ENCODE measurements at places on chromosomes 11 and 22.

DNA sequence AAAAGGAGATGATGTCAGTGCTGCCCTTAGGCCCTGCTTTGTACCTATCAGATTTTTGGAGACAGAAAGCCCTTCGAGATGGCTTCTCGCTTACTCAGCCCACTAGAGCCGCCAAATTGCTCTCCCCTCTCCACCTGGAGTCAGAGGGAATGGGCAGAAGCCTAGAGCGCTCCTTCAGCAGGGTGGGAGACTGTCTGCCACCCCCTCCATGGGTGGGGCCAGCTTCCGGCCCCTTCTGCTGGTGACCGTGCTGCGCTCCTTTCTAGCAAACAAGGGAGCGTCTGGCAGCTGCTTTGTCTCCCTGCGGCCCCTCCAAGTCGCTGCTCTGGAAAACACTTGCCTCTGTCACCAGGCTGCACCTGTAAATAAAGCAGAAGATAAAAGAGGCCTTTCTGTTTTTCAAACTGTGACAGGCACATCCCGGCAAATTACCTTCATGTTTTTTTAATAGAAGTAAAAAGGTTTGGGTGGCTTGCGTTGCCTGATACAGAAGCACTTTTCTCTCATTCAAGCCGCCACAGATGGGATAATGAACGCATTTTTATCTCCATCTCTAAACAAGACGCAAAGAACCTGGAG, 145.7 kb upstream of the NECTIN1 start:
- no peak for ATAC-seq

DNA sequence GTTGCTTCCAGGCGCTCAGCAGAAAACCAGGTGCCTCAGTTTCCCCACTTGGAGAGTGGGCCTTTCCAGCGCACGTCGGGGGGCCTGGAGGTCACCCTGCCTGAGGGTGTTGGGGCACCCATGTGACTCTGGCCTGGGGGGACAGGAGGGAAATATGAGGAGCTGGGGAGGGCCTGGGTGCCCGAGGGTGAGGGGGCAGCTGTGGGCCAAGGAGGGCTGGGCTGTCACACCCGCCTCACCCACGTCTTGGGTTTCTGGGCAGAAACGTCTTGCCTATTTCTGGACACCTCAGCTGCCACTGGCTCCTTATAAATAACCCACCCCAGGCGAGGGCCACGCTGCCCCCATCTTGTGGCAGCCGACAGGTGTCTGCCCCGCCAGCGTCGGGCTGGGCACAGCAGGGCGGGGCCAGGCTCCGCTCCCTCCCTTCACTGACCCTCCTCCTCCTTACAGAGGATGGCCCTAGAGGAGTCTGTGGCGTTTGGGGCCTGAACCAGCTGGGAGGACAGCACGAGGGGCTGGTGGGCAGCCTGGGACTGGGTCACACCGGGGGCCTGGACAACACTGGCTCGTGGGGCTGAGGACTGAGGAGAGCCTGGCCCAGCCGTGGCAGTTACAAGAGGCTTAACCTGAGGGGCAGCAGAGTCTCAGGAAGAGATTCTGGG, 1.5 kb downstream of the TNNT3 start:
- no peak for ATAC-seq

GRCh38 chr22:38348751-38349496, 31.7 kb upstream of the CSNK1E start:
- ATAC-seq, result no peak

DNA sequence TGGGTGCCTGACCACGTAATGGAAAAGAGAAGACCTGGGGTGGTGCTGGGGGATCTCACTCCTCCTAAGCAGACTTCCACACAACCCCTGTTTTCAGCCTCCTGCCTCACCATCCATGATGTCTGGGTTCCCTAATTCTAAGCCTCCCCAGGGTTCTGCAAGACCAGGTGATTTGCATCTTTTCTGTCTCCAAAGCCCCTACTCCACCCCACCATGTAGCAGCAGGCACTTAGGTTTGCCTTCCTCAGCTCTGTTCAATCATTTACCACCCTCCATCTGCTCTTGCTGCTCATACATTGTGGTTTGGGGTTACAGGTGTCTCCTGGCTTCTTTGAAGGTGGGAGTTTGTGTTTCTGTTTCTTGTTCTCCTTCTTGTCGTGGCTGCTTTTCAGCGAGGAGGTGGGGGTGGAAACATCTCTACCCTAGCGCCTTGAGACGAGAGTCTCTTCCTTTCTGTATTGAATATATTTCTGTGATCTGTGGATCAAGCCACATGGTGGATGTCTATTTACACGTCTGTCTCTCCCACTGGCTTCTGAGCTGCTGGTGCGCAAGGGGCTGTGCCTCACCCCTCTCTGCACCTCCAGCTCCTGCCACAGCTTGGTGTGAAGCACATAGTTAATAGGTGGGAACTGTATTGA, 6.6 kb upstream of the SSTR3 start:
- no peak for ATAC-seq

DNA sequence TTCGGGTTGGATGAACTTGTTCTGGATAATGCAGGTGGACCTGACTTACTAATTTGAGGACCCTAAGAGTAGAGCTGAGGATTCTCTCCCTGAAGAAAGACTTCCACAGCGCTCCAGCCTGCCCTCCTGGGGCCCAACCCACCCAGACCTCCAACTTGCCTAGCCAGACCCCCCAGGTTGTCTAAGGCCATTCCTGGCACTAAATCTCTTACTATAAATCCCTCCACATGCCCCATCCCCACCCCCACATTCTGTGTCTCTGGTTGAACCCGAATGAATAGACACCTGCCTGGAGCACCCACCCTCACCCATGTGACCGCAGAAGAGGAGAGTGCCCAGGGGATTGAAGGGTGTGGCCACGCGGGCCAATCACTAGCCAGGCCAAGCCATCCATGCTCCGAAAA, 1480.0 kb downstream of the TBC1D22A start:
- no peak for ATAC-seq

GRCh38 chr11:1013631-1013935, 22.9 kb downstream of the MUC6 start:
- ATAC-seq, result no peak

- no peak for ATAC-seq
Measured at GRCh38 chr11:122068837-122069236, 47.2 kb downstream of the BLID start.

DNA sequence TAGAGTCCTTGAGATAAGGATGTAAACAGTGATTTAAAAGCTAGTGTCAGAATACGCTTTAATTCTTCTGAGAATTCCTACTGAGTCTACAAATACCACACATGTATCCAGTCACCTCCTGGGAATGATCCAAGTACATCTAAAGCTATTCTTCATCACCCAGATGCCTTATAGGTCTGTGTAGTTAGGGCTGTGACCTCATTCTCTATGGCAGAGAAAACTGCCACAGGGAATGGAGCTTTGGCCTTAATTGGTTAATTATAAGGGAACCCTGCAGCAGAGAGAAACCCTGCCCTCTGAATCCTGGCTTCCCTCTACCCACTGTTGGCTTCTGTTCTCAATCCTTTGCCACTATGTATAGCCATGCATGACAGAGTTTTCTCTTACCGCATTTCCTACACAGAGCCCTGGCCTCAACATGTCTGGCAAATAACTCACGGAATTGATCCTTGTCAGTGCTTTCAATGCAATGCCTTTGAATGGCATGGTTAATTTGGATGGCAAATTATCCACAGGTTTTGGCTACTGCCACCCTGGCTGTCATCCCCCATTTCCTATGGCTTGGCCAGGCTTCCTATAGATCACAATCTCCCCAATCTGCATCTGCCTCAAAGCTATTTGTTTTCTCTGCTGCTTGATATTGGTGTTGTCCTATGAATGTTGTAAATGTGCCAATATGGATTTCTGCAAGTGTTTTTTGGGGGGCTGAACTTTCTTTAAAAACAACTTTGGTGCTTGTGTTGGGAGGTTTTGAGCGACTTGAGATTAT, 2.9 kb downstream of the DIXDC1 start:
- ATAC-seq, result peak; percentile 63

- no peak for ATAC-seq
Measured at GRCh38 chr11:120747850-120748814, 236.6 kb downstream of the GRIK4 start.

DNA sequence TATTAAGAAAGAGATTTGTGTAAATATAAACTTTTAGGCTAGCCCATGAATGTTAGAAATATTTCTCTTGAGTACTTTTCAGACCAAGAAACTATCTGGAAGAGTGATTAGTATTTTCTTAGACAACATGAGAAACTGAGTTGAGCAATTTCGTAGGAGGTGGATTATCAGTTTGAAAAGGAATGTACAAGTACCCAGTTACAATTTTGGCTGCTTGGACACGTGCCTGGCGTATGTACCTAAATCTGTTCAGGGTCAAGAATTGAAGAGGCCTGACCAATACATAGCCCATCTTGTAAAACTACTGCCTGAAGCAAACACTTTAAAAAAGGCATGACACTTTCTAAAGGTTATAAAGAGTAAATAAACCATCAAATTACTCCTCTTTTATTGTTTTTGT, 71.1 kb downstream of the CCDC73 start:
- no peak for ATAC-seq

Data from SK-N-SH treated with all-trans-retinoic acid at 6 μM for 48 hours (cell line).